ENCODE measurements at places on chromosomes 2 and 18.
A peak's percentile ranks its signal among the peaks of the same experiment; 100 is the strongest.

GRCh38 chr18:8287196-8287885 lies 321.9 kb upstream of the RAB12 start:
- DNase-seq, result no peak

DNA sequence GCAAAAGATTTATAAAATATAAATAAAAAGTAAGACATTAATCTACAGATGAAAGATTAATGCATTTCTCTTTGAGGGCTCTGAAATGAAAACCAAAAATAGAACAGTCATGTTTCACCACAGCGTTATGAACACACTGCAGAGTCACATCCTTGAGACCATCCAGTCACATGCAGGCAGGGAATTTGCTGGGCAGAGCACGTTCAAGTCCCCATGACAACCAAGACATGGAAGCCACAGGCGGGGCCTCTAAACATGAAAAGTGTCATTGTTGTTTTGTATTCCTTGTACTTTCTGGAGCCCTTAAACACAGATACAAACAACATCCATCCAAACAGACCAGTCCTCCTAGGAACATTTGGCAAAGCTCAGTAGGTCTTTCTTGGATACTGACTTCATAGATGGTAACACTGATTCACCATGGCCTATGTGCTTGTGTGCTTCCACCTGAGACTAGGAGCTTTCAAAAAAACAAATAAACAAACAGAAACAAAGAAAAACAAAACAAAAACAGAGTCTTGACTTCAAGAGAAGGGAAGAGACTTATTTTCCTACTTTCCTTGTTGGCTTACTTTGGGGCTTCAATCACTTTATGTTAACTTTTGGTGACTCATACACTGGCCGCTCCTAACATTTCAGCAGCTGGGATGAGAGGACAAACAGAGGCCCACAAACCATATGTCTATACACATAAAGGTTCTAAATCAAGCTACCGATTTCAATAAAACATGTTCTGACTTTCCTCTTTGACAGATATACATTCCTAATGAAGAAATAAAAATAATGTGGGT lies 99.5 kb upstream of the CCDC85A start:
- no peak for DNase-seq

DNA sequence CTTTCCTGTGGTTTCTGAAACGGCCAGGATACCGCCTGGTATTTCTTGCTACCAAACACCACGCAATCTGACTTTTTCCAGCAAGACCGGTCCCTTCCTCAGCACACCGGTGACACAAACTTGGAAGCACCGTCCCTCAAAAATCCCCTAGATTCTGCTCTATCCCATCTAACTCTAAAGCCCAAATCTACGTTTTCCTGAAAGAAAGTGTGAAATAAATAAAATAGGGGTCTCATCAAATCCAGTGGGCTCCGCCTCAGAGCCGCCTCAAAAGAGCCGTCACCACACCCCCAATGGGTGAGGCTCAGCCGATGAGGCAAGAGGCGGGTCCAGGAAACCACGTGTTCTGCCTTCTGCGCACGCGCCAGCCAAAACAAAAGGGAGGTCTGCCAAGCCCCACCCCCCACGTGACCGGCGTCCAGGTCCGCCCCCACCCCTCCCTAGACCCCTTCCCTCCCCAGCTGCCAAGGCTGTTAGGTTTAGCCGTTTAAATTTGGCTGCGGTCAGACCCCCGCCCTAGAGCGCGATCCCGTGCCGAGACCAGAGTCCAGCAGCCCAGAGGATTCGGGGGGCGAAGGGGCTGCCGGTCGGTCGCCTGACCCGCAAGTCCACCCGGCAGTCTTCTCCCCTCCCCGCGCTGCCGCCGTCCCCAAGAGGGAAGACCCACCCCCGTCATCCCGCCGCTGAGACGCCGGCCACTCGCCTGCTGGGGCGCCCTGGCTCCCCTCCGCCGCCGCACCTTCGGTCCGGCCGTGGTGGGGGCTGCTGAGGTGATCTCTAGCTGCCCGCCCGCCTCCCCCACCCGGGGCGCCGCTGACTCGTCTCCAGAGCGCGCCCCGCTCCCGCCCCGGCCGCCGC lies 534 bp downstream of the KANSL1L start:
- peak; percentile 96 for DNase-seq

DNA sequence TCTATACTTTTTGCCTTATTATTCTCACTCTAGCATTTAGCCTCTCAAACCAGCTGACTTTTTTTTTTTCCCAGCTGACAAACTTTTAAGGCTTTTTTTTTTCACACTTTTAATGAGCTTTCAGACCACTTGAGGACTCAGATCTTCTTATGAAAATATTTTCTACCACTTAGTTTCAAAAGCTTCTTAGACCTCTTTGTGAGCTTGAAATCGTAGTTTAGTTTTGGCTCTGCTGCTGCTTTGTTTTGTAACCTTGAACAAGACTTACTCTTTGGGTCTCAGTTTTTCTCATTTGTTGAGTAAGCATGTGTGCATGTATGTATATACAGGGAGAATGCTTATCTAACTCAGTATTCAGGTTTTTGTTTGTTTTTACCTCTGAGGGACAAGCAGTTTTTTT lies 3.5 kb downstream of the NBEAL1 start:
- DNase-seq, result no peak

DNA sequence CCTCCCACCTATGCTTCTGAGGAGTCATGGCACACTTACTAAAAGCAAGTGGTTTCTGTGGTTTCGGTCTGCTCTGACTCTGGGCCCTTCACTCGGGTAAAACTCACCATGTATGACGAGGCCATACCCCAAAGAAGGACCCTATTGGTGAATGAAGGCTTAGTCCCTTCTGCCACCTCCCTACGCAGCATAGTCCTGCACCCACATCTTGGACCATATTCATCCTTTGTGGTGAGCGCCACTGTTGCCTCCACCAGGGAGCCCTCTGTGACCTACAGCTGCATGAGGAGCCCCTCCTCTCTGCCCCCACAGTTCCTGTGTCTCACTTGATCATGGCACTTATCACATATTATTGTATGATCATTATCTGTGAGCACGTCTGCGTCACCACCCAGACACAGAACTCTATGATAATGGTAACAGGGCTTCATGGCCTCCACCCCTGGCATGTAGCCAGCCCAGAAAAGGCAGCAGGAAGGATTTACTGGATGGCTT lies 113.3 kb downstream of the TFCP2L1 start:
- DNase-seq, result no peak

DNA sequence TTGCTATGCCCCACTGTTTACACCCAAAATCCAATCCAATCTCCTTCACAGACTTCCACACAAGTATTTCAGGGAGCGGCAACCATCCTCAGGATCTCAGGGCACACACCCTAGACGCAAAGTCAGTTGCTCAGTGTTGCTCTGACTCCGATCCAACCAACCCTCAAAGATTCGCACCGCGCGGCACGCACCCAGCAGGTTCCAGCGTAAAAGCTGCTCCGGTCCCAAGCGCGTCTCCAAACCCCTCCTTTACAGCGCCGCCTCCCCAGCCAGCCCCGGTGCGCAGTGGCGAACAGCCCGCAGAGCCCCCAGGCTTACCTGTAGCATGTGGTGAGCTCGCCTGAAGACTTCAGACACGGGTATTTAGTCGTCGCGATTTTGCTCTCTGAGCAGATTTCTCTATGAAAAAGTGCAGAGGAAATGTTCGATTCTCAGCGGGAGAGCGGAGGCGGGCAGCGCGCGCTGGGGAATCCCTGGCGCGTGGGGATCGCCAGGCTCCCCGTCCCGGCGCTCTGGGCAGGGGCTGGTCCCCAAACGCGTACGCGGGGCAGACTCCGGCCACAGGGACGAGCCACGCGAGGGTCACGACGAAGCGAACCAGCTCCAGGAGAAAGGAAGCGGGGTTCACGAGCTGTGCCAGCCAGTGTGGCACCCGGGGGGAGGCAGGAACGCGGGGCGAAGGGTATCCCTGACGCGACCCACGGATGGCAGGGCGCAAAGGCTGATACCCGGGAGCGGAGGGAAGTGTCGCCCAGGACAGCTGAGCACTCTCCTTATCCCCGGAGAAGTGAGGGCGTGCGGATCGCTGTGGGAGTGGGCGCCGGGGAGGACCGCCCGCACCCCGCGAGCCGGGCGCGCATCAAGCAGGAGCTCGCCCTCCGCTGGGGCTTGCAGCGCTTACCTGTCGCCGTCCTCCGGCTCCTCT lies 650 bp downstream of the CCBE1 start:
- no peak for DNase-seq

All from stimulated activated CD4-positive, alpha-beta T cell treated with anti-CD3 and anti-CD28 coated beads, Interleukin-15, amount 100 ng/mL, for 1 hour (primary cell).